Chondrocyte (in vitro differentiated cells): ENCODE measurements at places on chromosomes 3 and 15. TPM values are rescaled to one million over a fixed set of nuclear protein-coding genes. Genes with fewer than 3 reads are reported as not detected.

Gene GABRB3
- total RNA-seq = 1.6 to 8.2 TPM (median 2.3 TPM) in 3 replicates

GRCh38 chr3:2106438-2106837, 7.8 kb downstream of the CNTN4 start:
- DNase-seq = no peak

DNA sequence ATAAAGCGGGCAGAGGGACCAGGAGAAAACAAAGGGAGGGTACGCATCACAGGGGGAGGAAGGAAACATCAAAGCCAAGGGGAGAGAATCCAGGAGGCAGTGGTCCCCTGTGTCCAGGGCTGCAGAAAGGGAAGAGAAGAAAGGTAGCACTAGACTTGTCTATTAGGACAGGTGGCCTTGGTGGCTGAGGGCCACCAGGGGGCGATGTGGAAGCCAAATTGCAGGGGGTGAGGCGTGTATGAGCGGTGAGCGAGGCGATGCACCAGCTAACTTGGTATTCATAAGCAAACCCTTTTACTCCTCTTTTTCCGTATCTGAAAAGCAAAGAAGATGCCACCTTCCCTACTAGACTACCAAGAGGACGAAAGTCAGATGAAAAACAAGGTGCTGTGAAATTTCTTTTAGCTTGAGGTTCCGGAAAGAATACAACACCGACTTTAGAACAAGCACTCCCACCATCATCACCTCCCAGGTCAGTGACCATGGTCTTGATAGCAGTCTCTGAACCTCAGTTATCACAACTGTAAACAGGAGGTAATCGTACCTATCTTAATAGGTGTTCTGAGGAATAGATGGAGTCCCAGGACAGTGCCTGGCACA, 654.4 kb upstream of the ADAMTS9 start:
- DNase-seq = no peak

GRCh38 chr3:126957776-126958637, 24.9 kb upstream of the PLXNA1 start:
- DNase-seq = peak; percentile 79

- DNase-seq = no peak
Observed at GRCh38 chr3:16686679-16687078, 81.5 kb upstream of the DAZL start.

GRCh38 chr3:14266361-14266760, 87.7 kb downstream of the LSM3 start:
- no peak for DNase-seq

DNA sequence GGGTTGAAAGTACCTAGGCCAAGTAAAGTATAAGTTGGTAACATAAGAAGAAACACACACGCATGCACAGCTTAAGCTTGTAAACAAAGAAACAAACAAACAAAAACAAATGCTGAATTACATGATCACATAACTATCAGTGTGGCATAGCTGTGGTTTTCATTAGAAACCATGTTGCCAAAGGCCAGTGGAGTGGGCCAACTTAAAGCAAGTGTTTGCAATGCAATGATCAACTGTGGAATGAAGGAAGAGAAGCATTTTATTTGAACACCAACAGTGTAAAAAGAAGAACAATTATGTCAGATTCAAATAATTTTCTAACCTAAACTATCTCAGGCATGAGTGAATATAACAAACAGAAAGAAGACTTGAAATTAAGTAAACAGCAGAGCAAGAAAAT, 199.4 kb upstream of the STRIT1 start:
- no peak for DNase-seq

- no peak for DNase-seq
Observed at GRCh38 chr3:124360563-124360962, 368.6 kb upstream of the ROPN1 start.

- no peak for DNase-seq
Observed at GRCh38 chr3:119238363-119238762, 2.3 kb downstream of the B4GALT4 start.

DNA sequence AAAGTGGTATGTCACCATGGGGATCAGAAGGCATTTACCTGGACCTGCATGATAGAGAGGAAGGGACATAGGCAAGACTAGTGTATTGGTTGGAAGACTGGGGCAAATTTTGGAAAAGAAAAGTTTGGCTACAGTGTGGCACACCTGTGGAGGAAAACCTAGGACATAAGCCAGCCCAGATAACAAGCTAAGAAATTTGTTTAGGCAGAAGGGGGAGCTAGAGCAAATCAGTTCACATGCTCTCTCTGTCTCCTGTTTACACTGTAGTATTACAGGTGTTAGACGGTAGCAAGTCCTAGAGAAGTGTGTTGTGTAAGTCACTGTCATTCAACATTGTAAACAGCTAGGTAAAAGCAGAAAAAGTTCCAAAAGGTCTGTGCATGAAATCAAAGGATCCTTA, 11.9 kb upstream of the ALDH1A2 start:
- DNase-seq = no peak

Gene SLC12A1
- total RNA-seq = not detected in 3 replicates

GRCh38 chr15:58924327-58924726, 9.2 kb downstream of the SLTM start:
- no peak for DNase-seq

GRCh38 chr3:37124435-37124834, 49.9 kb downstream of the LRRFIP2 start:
- no peak for DNase-seq

GRCh38 chr3:183430325-183430957, 2.0 kb upstream of the MCF2L2 start:
- no peak for DNase-seq

Gene WNT7A
- total RNA-seq = not detected in 3 replicates

Gene MFSD1
- total RNA-seq = 52.8 to 67.9 TPM (median 53.9 TPM) in 3 replicates

DNA sequence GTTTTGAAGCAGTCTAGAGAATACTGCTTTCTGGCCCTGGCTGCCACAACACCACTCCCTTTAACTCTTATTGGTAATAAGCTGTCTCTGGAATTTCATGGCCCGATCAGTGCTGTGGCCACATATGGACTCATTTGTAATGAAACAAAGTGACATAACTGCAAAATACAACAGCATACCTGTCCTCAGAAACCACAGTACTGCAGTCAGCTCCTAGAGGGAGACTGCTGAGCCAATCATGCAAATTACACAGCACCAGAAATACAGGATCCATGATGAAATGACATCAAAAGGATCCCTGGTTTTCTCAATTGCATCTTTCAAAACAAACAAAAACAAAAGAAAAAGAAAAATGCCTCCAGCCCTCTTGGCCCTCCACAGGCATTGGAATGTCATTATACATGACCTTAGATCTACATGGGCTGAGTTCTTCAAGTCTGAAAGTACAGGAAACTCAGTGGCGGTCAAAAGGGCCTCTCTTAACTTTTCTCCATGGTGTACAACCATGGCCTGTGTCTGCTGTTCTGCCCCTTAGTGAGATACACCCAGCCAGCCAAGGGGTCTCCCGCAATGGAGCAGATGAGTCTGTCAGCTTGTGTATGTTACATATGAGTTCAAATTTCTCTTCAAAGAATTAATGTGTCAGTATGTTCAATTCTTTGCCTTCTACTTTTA, 24.9 kb upstream of the KBTBD12 start:
- DNase-seq = no peak

GRCh38 chr15:69636169-69636915, 183.7 kb downstream of the RPLP1 start:
- no peak for DNase-seq

DNA sequence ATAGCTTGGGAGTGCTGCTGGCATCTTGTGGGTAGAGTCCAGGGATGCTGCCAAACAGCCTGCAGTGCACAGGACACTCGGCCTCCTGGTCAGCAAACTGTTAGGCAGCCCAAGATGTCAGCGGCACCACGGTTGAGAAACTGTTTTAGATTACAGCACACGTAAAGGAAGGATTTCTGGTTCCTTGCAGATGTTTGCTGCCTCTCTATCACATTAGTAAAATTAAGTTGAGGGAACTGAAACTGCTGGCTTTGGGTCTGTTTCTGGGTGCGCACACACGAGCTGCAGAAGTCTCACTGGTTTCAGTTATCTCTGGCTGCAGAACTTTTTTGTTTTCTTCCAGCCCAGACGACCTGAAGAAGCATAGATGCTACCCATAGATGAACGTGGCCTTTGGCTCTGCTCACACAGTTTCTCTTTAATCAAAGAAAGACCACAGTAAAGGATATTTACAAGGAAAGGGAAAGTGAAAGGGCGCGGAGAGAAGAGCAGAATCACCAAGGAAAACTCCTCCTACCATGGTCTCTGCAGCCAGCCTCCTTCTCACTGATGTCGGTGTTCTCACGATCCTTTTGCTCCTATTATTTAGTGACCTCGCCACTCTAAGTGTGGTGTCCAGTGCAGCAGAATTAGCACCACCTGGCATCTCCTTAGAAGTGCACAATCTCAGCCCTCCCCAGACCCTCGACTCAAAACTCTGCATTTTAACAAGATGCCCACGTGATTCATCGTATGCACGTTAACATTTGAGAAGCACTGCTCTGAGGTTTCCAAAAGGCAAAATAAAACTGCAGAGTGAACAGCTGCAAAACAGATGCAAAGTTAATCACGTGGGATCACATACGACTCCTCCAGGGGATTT, 50.6 kb upstream of the AKAP13 start:
- no peak for DNase-seq

- DNase-seq = peak; percentile 73
Observed at GRCh38 chr3:123324880-123325765, 123.4 kb downstream of the SEC22A start.

Gene EIF4A2
- total RNA-seq = 311 to 422 TPM (median 322 TPM) in 3 replicates

DNA sequence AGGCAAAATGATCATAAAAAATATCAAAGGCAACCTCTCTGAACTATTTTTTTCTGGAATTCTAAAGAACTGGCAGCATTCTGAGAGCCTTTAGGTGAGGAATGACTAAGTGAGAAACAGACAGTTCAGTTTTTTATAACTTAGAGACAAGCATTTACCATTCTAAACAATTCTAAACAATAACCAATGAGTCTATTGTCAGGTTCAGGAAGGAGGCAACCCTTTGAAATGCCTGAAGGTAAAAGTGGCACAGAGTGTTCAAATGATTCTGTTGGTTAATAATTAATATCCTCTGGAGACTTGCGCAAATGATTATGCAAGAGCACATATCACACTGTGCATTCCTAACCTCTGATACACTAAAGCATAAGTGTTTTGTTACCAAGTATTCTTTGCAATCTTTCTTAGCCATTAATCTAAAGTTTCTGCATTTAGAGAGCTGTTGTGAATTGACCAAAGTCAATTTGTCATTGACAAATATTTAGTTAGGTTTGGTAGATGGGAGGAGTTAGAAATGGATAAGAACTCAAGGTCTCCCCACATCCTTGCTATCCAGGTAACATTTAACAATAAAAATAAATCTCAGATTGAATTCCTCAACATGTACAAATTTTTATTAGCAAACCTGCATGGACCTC, 9.2 kb upstream of the TGFBR2 start:
- no peak for DNase-seq

DNA sequence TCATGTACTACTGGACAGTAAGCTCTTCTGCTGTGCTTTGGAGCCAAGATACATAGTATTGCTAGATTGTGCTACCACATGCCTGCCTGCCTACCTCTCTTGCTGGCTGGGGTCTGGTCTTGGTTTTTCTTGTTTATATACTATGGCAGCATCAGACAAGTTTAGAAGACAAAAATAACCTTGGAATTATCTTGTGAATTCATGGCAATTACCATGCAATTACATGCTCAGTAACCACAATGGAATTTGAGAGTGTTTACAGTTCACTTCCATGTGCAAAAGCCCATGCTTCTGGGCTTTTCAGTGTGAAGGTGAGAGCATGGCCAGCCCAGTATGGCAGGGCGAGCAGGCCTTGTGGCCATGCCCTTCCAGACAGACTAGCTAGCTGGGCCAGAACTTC, 48.0 kb upstream of the C15orf61 start:
- DNase-seq = no peak

Gene ZBTB20
- 12.2 to 24.5 TPM (median 15.5 TPM) in 3 replicates for total RNA-seq

Gene ZBED2
- not detected in 3 replicates for total RNA-seq

DNA sequence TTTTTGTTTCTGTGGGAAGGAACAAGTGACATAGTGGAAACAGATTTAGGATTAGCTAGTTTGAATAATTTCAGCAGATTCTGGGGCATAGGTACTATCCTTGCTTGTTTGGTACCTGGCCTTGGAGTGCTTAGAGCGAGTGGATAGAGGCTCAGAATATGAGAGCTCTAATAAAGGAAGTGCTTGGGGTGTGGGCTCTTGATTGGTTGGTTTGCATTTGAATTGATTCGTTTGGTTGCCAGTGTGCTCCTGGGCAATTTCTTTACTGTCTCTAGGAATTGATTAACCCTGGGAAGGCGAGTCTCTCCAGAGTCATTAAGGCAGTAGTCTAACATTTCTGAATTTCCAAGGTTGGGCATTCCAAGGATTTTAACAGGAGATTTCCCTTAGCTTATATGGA, 98.0 kb downstream of the DTWD1 start:
- DNase-seq = no peak

DNA sequence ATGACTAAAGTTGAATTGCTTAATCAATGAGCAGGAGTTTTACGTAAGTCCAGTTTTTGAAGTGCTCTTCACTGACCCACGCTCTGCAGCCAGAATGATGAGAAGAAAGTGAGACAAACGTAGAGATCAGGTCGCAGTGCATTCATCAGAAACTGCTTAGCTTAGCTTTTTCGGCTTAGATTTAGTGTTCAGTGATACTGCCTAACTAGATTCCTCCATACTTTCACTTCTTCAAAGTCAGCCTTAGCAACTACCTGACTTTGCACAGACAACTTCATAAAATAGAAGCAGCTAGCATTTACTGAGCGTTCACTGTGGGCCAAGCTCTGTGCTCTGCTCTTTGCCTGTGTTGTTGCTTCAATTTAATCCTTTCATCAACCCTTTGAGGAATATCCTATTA, 116.1 kb downstream of the KCNH8 start:
- DNase-seq = no peak

- DNase-seq = no peak
Observed at GRCh38 chr3:49519916-49520385, 34.3 kb upstream of the BSN start.

Gene SLC35G2
- total RNA-seq = 2.8 to 3.9 TPM (median 3.8 TPM) in 3 replicates

Gene APBA2
- 26.4 to 30.4 TPM (median 28.7 TPM) in 3 replicates for total RNA-seq

GRCh38 chr3:40254891-40255290, 54.6 kb upstream of the EIF1B start:
- DNase-seq = no peak

DNA sequence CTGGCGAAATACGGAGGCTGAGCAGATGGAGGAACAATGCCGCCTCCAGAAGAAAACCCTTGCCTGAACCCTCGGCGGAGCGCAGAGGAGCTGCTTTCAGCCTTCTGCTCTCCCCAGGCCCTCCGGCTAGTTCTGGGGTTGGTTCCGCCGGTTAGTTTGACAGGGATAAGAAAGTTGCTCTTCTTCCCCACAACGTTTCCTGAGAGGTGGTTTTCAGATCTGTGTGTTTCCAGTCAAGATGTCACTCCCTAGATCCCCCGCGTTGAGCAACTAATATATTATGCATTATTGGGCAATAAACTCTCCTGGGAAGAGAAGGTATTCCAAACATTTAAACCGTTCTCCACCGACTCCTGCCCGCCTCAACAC, 551 bp downstream of the NLGN1 start:
- DNase-seq = no peak

Gene TERC
- total RNA-seq = 0.99 to 1.4 TPM in 2 of 3 replicates, not detected in the other

Gene TTC21A
- total RNA-seq = 4.5 to 8.1 TPM (median 6.2 TPM) in 3 replicates

- no peak for DNase-seq
Observed at GRCh38 chr3:196219970-196220311, 3.6 kb downstream of the SLC51A start.
